Activated CD4-positive, CD25-positive, alpha-beta regulatory T cell treated with anti-CD3 and anti-CD28 coated beads, Interleukin-2, amount 50 U/mL, for 72 hours (primary cell): ENCODE measurements at places on chromosomes 16 and 17.

- DNase-seq = no peak
Observed at GRCh38 chr17:19397556-19398041, 10.6 kb upstream of the MFAP4 start.

DNA sequence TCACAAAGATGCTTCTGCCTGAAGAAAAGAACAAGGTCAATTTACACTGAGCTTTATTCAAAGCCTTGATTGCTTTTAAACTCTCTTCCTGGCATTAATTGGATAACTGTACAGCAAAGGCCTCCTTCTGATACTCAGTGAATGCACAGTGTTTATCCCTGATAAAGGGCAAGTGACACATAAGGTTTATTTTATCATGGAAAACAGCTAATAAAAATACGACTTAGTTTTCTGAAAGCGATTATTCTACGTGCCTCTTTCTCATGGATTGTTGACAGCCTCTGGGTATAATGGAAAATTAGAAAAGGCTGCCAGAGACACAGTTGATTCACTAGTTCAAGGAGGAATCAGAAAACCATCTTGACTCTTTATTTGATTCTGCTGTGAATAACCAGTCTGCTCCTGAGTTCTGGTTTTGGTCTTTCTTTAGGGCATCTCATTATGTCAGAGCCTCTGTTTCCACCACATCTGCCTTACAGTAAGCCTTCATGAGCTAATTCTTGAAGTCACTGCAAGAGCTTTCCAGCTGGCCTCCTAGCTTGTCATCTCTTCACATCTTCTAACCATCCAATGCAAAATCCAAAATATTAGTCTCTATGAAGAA is 212.9 kb downstream of the CNTNAP4 start:
- DNase-seq = no peak

- DNase-seq = no peak
Observed at GRCh38 chr17:418421-418751, 65.8 kb upstream of the RPH3AL start.

GRCh38 chr16:63239065-63239570 is 1202.9 kb upstream of the CDH8 start:
- no peak for DNase-seq

- no peak for DNase-seq
Observed at GRCh38 chr17:61399131-61400065, at the start of gene TBX2. Gene TBX2, plus strand, starts transcription at chr17:61399843. Its CDS starts 334 bp downstream, at chr17:61400177.
